ENCODE measurements at places on chromosomes 6 and 20.
A peak's percentile ranks its signal among the peaks of the same experiment; 100 is the strongest.

- no peak overlapping the region for H3K4me3 ChIP-seq
- no peak overlapping the region for H3K27ac ChIP-seq
- no peak for DNase-seq
- no peaks in the 10 kb centered on the region for H3K4me1 ChIP-seq
- H3K27me3 ChIP-seq, result no peaks in the 10 kb centered on the region
Measured at GRCh38 chr6:136501514-136501913, 48.7 kb downstream of the MAP7 start.

- DNase-seq, result no peak
- no peaks in the 10 kb centered on the region for H3K27me3 ChIP-seq
- H3K36me3 ChIP-seq, result no peaks in the 10 kb centered on the region
- H3K4me3 ChIP-seq, result no peak overlapping the region
Measured at GRCh38 chr6:66435321-66435720, 728.3 kb upstream of the EYS start.

DNA sequence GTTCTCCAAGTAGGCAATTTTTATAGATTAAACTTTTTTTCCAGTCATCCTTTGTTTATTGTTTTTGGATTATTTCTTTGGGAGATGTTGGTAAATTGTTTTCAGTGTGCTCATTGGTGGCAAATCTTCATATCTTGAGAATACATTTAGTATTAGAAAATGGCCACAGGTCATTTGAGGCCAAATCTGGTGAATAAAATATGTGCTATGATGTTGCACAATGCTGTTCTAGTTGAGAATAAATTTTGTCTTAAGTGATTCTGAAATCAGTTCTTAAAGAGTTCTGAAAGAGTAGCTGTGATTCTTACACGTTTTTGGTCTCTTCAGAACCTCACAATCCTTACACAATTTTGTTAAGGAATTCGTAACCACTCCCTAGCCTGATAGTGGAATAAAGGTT is 20.1 kb downstream of the CDKAL1 start:
- H3K4me1 ChIP-seq, result no peaks in the 10 kb centered on the region
- H3K36me3 ChIP-seq, result peaks cover 4% of the 10 kb centered on the region
- H3K27ac ChIP-seq, result no peak overlapping the region
- no peak overlapping the region for H3K4me3 ChIP-seq
- no peaks in the 10 kb centered on the region for H3K27me3 ChIP-seq
- DNase-seq, result no peak

DNA sequence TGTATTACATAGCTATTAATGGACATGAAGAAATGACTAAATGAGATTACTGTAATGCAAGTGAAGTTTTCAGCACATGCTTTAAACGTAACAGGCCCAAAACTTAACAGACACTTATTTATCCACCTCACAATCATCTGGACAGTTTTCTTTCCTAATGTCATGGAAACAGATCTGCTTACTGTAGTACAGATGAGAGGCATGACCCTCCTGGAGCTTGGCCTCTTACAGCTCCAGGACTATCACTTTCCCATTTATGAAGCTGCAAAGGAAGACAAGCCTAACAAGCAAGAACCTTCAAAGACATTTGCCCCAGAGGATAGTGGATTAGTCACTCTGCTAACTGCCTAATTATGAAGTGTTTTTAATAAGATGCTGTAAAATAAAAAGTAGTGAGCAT is 419.3 kb downstream of the PHF3 start:
- H3K27me3 ChIP-seq, result no peaks in the 10 kb centered on the region
- H3K4me3 ChIP-seq, result no peak overlapping the region
- no peaks in the 10 kb centered on the region for H3K36me3 ChIP-seq
- no peak overlapping the region for H3K27ac ChIP-seq
- H3K4me1 ChIP-seq, result no peaks in the 10 kb centered on the region
- DNase-seq, result no peak

GRCh38 chr6:88666901-88667300 is 296.5 kb downstream of the RNGTT start:
- no peaks in the 10 kb centered on the region for H3K27me3 ChIP-seq
- H3K4me3 ChIP-seq, result no peak overlapping the region
- no peaks in the 10 kb centered on the region for H3K4me1 ChIP-seq
- no peak for DNase-seq
- no peak overlapping the region for H3K27ac ChIP-seq

DNA sequence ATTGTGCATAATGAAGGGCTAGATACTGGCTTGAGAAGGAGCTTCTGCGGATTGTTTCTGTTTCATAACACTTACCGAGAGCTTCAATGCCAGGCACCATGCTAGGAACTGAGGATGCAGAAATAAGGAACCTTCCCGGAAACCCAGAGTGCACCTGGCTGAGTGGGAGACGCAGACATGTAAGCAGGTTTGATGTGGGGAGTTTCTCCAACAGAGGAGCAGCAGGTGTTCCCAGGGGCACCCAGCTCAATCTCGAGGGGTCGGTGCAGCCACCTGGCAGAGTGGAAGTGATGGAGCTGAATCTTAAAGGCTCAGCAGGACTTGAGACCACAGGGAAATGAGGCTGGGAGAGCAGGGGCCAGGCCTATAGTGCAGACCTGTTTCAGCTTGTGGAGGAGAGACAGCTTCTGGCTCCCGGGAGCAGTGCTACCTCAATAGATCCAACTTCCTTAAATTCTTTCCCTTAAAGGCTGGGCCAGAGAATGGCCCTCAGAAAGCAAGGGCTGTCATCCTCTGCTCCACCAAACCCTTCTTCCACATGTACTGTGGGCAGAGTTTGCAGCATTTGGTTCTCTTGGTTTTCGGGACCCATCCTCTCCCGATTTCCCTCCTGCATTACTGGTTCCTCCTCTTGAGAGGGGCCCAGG is 27.8 kb upstream of the SRC start:
- H3K4me1 ChIP-seq, result peaks cover 8% of the 10 kb centered on the region
- no peaks in the 10 kb centered on the region for H3K36me3 ChIP-seq
- H3K27me3 ChIP-seq, result no peaks in the 10 kb centered on the region
- H3K27ac ChIP-seq, result no peak overlapping the region
- no peak for DNase-seq

GRCh38 chr6:29745386-29745785 is 22.2 kb downstream of the HLA-F start:
- no peak overlapping the region for H3K27ac ChIP-seq
- H3K4me3 ChIP-seq, result no peak overlapping the region
- no peaks in the 10 kb centered on the region for H3K36me3 ChIP-seq
- H3K27me3 ChIP-seq, result no peaks in the 10 kb centered on the region
- no peak for DNase-seq

- H3K36me3 ChIP-seq, result no peaks in the 10 kb centered on the region
- no peak overlapping the region for H3K4me3 ChIP-seq
- peaks cover 7% of the 10 kb centered on the region for H3K27me3 ChIP-seq
- H3K4me1 ChIP-seq, result no peaks in the 10 kb centered on the region
Measured at GRCh38 chr6:125316621-125317020, 14.9 kb upstream of the HDDC2 start.

DNA sequence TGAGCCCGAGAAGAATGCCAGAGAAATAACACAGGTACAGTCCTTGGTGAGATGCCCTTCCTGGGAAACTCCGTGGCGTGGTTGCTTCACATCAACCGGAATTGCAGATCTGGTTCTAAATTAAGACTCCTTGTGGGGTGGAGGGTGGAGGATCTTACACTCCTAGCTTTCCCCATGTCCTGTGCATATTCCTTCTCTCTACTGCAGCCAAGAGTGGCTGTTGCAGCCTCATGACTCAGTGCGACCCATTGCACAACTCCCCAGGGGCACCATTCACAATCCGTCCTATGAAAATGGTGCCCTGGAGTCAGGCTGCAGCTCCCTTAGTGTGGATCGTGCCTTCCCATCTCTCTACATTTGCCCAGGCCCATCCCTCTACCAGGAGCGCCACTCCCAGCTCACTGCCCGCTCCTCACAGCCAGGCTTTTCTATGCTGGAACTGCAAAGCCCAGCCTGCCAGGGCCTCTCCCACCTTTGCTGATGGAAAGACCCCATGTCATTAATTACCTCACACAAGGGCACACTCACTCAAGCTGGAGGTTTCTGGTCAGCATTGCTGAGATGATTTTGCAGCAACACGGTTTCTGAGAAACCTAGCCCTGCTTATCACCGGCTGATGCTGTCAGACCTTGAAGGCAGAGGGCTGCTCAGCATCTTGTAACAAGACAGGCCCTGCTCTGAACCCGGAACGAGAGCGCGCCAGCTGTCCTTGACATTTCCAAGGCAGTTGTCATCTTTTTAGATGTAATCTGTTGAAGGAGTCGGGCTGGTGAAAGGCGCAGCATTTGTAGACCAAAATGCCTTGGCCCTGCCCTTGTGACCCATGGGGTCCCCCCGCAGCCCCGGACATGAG is 39.7 kb downstream of the SIRPA start:
- no peak overlapping the region for H3K4me3 ChIP-seq
- DNase-seq, result no peak
- H3K27ac ChIP-seq, result no peak overlapping the region
- H3K4me1 ChIP-seq, result no peaks in the 10 kb centered on the region
- no peaks in the 10 kb centered on the region for H3K27me3 ChIP-seq
- H3K36me3 ChIP-seq, result no peaks in the 10 kb centered on the region

DNA sequence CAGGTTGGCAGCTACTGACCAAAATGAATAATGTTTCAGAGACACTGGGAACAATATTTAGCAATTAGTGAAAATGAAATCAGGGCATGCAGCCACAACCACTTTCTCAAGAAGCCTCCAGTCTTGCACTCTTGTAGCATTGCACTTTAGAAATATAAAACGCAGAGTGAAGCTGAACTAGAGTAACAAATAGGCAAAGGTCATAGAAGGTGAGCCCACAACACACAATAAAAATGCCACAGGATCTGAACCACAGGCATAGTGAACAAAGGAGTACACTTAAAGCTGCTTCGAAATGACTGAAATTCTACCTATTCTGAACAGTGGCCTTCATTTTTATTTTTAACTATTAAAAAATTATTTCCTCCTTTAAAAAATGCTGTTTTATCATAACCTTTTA is 25.0 kb downstream of the DDO start:
- no peak for DNase-seq
- no peaks in the 10 kb centered on the region for H3K4me1 ChIP-seq
- no peaks in the 10 kb centered on the region for H3K36me3 ChIP-seq
- H3K27me3 ChIP-seq, result no peaks in the 10 kb centered on the region

GRCh38 chr20:53672484-53673129 is 79.0 kb upstream of the ZNF217 start:
- H3K27me3 ChIP-seq, result no peaks in the 10 kb centered on the region
- H3K4me3 ChIP-seq, result no peak overlapping the region
- H3K4me1 ChIP-seq, result no peaks in the 10 kb centered on the region
- no peak overlapping the region for H3K27ac ChIP-seq
- no peak for DNase-seq

DNA sequence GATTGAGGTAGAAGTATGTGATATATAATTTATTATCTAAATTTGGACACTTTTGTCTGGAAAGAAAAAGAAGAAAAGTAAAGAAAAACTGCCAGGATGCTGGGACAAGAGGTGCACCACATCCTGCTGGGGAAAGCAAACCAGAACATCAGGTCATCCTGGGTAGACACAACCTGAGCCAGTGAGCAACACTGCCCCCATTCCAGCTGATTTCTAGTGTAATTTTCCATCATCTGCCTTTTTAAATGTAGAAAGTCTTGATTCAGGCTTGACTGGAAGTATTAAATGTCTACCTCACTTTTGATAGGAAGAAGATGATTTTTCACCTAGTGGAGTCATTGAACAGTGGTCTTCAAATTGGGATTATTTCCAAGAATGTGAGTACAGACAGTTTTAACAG is 1164.5 kb upstream of the CITED2 start:
- no peak for DNase-seq
- H3K36me3 ChIP-seq, result no peaks in the 10 kb centered on the region
- no peak overlapping the region for H3K4me3 ChIP-seq
- no peak overlapping the region for H3K27ac ChIP-seq
- no peaks in the 10 kb centered on the region for H3K27me3 ChIP-seq

- DNase-seq, result no peak
- H3K27me3 ChIP-seq, result no peaks in the 10 kb centered on the region
- H3K4me3 ChIP-seq, result no peak overlapping the region
- H3K27ac ChIP-seq, result no peak overlapping the region
- H3K36me3 ChIP-seq, result no peaks in the 10 kb centered on the region
Measured at GRCh38 chr6:52317841-52318581, 33.5 kb upstream of the MCM3 start.

DNA sequence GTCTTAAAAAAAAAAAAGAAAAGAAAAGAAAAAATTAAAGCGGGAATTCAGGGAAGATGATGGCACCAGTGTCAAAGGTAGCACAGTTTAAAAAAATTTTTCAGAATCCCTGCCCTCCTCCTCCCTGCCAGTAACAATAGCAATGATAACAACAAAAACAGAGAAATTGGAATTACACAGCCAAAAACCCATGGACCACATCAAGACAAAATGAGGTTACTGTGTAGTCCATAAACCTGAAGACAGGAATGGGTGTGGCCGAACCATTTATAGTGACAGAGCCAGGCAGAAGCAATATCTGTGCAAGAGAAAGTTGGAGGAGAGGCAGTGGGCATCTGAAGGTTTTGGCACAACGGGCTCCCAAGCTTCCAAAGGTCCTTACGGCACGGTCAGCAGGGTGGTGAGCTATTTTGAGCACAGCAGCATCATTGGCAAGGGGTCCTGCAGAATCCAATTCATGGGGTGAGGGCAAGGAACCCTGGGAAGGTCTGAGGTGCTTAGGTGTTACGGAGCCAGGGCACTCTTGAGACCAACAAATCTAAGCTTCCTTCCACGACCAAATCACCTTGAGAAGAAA is 202.3 kb downstream of the GMPR start:
- no peak overlapping the region for H3K4me3 ChIP-seq
- peak; percentile 60 for DNase-seq
- H3K27ac ChIP-seq, result no peak overlapping the region
- H3K4me1 ChIP-seq, result peaks cover 56% of the 10 kb centered on the region

DNA sequence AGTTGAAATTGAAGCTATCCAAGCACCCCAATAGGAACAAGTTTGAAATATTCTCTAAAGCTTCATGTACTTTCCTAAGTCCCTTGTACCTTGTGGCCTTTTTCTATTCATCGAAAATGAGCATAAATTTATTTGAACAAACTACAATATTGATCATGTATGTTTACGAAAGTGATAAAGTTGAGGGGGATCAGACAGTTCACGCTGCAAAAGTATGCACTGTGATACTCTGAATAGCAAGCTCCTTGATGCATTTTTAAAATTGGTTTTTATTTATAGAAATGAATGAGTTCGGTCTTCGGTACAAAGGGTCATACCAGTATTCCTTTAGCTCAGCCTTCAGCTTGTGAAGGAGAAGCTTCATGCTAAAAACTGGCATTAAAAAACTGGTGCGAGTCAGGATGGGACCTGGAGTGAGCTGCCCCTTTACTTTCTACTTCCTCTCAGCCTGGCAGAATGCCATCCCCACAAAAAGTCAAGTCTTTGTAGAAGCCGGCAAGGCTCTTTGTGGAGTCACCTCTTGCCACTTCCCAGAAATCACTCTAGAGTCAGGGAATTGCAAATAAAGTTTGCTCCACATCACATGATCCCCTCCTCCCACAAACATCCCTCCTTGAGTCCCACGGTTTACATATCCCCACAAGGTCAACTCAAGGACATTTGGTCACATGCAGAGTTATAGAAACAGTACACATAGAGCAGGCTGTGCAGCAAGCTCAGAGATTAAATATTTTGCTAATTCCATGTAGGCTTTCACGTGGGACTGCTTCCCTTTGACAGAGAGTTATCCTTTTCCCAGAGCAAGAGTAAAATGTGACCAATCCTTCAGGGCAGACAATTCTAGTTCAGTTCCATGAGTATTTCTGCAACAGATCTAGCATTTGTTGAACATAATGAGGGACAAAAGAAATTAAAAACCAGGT is 34.6 kb upstream of the ADGRF1 start:
- H3K4me3 ChIP-seq, result no peak overlapping the region

All from CD4-positive, alpha-beta memory T cell (primary cell).